Mammary epithelial cell (primary cell): ENCODE measurements at places on chromosomes 2 and 18. TPM values are rescaled to one million over a fixed set of nuclear protein-coding genes. Genes with fewer than 3 reads are reported as not detected.

- no peak for DNase-seq
These were observed 31.9 kb upstream of the AFTPH start for GRCh38 chr2:64492272-64492671.

- peak; percentile 37 for DNase-seq
These were observed 299.1 kb downstream of the PAX3 start for GRCh38 chr2:221999717-222000116.

The METTL21A gene
- total RNA-seq = 4.6 and 9.0 TPM in 2 replicates

- DNase-seq = no peak
These were observed 43.2 kb downstream of the CRACDL start for GRCh38 chr2:98892871-98893270.

- DNase-seq = peak; percentile 94
These were observed 78.4 kb downstream of the LIMS1 start for GRCh38 chr2:108612514-108613183.

The TUBB8B gene
- total RNA-seq = 0.27 and 0.68 TPM in 2 replicates

GRCh38 chr2:105371810-105372209, 27.0 kb downstream of the FHL2 start:
- DNase-seq = no peak

- no peak for DNase-seq
These were observed 40.4 kb upstream of the MAL start for GRCh38 chr2:94984964-94985575.

DNA sequence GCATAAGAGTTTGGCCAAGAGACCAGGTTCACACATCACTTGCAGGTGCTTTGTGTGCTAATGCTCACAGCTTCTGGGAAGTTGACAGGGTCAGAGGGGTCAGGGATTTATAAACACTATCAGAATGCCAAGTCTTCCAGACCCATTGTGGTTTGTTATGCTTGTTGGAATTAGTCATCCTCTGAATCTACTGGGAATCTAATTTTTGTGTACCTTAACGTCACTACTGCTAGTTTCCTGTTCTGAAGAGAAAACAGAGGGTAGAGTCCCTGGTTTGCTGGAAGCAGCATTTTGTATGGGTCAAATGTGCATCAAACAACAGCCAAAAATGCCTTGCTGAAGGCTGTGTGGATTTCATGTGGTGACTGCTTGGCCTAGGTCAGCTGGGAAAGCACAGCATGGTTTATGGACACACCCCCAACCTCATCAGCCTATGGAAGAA, 33.3 kb downstream of the ANTXR1 start:
- DNase-seq = peak; percentile 60

- DNase-seq = no peak
These were observed 7.2 kb upstream of the PROC start for GRCh38 chr2:127410871-127411652.

The TYMS gene
- total RNA-seq = 6.8 TPM

The LANCL1 gene
- 56.0 and 67.5 TPM in 2 replicates for total RNA-seq

GRCh38 chr2:179305125-179305524, 40.5 kb upstream of the SESTD1 start:
- DNase-seq = no peak

GRCh38 chr2:166361351-166362153, 14.2 kb downstream of the SCN9A start:
- DNase-seq = no peak

The PROKR1 gene
- total RNA-seq = not detected in 2 replicates

The PSD4 gene
- 21.4 and 28.6 TPM in 2 replicates for total RNA-seq

DNA sequence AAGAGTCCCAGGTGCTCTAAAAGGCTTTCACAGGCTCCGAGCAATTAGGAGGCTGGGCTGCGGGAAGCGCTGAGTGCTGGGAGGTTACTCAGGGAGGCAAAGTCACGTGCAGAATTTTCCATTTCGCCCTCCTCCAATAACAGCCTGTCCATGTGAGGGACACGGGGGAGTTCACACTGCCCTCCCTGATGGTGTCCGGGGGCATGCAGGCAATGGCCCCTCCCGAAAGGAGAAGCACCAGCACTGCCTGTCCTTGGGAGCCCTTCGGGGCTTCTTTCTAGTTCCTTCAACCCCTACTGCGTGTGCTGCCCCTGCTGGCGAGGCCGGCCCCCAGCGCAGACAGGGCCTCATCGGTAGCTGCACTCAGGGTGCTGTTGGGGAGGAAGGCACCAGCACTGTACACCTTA, 63.1 kb upstream of the HPCAL1 start:
- DNase-seq = no peak

The ZSWIM2 gene
- not detected in 2 replicates for total RNA-seq

The MAP2 gene
- 10.5 and 22.2 TPM in 2 replicates for total RNA-seq

The SPP2 gene
- not detected for total RNA-seq

The OTOF gene
- not detected for total RNA-seq

DNA sequence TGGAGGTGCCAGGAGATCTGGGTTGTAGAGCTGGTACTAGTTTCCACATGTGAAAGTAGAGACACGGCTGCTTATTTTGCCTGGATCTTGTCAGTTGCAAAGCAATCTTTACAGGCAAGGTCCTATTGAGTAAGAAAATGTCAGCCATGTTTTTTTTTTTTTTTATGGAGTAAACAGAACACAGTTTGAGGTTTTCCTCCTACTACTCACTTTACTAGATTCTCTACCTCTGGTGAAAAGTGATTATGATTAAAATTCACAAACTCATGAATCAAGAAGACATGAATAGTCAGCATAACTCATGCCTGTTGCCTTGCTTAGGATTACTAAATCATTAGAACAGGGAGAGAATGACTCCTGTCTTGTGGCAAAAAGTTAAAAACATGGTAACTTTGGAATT, 70.1 kb upstream of the PNPT1 start:
- DNase-seq = peak; percentile 43

The FBXO41 gene
- total RNA-seq = 6.7 TPM

- peak; percentile 58 for DNase-seq
These were observed 46.7 kb downstream of the LYPD1 start for GRCh38 chr2:132623096-132623839.

DNA sequence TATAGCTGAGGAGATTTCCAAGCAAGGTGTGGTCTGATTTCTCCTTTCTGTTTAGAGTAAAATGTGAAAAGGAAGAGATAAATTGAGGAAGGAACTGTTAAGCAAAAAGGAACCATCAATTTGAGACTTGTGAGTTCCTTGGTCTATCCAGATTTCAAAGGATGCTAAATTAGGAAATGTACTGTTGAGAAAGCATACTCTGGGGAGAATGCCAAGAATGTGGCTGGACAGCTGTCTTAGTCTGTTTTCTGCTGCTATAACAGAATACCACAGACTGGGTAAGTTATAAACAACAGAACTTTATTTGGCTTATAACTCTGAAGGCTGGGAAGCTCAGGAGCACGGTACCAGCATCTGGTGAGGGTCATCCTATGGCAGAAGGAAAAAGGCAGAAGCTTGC, 1097.2 kb downstream of the TDRD15 start:
- DNase-seq = no peak

The TTC39C gene
- 31.0 TPM for total RNA-seq

DNA sequence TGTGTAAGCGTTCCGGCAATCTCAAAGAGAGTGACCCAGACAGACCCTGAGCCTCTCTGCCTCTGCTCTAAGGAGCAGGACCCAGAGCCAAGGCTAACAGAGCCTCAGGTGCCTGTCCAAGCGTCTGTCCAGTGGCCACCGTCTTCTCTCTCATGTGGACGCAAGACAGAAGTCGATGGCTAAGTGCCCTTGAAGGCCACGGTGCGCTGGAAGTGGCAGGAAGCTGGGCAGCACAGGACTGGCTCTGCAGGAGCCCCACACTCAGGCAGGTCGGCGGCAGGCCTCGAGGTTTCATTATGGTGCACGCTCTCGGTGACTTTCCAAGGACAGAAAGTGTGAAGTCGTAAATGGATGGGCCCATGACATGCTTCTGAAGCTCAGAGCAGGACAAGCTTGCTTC, 49.1 kb downstream of the HDAC4 start:
- no peak for DNase-seq

DNA sequence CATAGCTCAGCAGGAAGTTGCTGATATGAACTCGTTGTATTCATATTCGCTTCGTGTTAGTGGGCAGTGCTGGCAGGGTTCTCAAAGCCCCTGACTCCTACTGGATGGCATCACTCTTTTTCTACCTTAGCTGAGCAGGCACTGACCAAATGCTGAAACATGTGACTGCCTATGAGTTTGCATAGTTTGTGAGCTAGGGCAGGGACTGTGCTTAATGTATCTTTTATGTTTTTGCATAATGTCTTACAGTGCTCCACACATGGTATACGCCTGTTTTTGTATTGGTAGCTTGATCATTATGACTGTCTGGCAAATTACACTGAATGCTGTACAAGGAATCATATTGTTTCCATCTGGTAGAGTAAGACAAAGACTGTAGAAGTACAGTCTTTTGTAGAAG, 305.3 kb downstream of the PARD3B start:
- no peak for DNase-seq

- DNase-seq = no peak
These were observed 5.4 kb upstream of the ARHGEF4 start for GRCh38 chr2:130831356-130831755.

- DNase-seq = no peak
These were observed 131.5 kb upstream of the LGALSL start for GRCh38 chr2:64322433-64322832.

GRCh38 chr2:240997141-240997855, 1.1 kb upstream of the SNED1 start:
- DNase-seq = no peak

DNA sequence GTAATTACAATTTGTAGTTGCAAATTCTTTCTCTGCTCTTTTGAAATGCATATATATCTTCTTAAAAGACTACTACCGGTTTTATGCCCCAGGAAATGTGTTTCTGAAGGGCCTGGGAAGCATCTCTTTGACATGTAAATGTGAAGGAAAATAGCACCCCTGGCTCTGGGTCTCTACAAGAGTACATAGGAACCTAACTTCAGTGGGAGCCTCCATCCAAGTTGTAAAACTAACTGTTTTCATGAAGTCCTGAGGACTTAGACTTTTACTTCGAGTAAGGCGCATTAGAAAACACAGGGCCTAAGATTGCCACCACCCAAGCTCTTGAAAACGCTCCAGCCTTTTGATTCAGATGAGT, 99.4 kb downstream of the CBLN2 start:
- no peak for DNase-seq

DNA sequence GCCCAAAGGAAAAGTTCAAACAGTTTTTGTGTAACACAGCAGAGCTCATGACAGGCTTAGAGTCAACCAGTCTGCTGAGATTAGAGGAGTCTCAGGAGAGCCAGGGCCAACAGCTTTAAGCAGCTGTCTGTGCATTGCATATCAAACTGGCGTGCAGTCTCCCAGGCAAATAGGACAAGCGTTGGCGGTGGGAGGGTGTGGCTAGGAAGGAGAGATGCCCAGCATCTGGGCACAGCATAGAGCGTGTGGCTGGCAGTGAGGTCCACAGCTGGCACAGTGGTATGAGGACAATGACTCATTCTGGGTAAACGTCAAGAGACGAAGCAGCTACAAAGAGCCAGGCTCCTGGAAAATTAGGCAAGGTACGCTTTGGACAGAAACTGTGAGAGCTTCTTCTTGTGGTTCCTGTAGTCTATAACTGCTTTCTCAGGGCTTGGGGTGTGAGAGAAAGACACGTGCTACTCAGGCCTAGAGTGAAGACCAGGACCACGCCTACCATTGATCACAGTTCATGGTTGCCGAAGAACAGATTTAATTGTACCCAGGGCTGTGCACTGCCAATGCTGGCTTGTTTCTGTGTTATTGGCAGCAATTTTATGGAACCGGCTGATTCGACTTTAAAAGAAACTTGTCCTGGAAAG, 14.8 kb downstream of the ZAP70 start:
- DNase-seq = peak; percentile 87

DNA sequence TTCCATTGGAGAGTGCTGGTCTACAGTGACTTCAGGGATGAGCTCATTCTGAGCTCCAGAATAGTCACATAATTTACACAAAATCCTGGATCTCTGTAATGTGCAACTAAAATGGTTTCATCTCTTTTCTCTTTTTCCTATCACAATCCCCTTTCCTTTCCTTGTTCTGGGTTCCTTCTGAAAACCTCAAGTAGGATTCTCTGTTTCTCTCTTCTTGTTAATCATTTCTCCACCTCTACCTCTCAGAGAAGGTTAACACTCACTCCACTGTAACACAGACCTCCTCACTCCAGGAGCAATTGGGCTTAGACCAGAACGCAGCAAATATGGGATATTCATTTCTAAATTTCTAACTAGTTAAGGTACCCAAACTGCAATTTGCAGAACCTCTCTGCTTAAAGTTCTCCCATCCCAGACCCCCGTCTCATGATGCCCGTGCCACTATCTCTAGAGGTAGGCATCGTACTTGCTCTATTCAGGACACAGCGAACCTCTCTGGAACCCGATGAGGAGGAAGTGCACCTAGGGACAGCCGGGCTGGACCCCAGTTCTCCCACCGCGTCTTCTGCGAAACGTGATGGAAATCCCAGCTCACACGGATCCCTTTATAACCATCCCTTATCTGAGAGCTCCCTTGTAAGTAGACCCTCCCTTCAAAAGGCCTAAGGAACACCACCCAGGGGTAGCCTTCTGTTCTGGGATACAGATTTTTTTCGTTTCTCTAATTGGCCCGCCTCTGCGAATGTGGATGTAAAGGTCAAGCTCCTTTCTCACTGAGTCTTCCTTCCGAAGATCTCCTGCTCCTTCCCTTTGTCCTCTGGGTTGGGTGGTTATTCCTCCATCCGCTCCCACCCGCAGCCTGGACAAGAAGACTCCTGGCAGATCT, 1.3 kb downstream of the FOXI3 start:
- DNase-seq = no peak

DNA sequence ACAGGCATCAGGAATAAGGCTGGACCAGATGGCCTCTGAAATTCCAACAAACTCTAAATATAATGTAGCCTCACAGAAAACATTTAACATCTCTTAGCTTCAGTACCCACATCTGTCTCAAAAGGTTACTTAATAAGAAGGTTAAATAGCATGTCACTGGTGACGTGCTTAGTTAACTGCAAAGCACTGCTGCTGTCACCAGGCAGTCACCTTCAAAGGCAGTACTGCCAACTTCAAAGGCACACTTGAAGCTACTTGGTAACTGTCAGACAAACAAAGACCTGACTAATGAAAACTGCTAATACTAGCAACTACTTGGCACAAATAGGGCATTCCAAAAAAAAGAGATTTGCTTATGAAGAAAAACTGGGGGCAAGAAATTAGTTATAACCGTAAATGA, 36.2 kb downstream of the EPG5 start:
- no peak for DNase-seq
